H1 (cell line): ENCODE measurements at places on chromosomes 2 and 18. TPM values are rescaled to one million over a fixed set of nuclear protein-coding genes. Genes with fewer than 3 reads are reported as not detected.

Gene GREB1
- total RNA-seq: 41.7 and 43.4 TPM in 2 replicates

Gene TTLL4
- 105 and 106 TPM in 2 replicates for total RNA-seq

Gene SCN3A
- not detected in 2 replicates for total RNA-seq

Gene ATP6V1B1
- not detected in 2 replicates for total RNA-seq
